ENCODE measurements at places on chromosomes 13 and 19.

DNA sequence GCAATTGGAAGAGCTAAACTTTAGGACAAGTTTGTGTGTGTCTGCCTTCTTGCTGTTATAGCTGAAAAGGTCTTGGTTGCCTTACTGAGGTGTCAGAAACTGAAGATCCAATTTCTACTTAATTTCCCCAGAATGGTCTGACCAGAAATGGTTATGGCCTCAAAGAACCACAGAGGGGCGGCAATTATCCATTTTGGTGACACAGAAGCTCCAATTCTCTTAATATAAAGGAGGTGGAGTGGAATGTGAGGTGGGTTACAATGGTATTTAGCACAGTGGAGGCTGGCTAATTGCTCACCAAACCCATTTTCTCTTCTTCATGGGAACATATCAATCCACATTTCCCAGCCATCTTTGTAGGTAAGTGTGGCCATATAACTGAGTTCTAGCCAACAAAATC, 1157.2 kb downstream of the OLFM4 start:
- no peak for DNase-seq

DNA sequence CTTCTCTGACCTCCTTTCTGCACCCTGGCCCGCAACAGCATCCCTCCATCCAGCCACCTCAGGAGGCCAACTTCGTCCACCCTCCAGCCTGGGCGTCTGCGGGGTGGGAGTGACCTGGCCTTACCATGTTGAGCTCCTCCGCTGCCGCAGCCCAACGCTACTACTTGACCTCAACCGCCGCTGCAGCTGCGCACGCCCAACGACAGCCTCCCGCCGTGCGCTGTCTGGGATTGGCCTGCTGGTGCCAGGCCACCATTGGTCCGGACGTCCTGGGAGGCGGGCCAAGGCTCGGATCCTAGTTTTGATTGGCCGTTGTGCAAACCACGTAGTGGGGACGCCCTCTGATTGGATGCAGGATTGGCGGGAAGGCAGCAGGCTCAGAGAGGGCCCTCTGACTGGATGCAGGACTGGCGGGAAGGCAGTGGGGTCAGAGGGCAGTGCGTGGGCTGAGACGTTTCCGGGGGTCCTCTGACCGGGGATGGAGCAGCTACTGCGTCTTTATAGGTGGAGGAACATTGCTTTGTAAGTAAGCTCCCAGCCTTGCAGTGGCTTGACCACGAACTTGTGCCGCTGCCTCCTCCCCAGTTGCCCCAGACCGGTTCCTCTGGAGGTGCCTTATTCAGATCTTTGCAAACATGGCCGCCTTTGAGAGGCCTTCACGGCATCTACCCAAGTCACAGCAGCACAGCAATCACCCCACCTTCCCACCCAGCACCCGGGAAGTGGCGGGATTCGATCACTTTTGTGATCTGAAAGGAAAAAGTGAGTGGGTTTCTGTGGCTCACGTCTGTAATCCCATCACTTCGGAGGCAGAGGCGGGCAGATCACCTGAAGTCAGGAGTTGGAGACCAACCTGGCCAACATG, at the start of gene TUBA3C:
Gene TUBA3C (minus strand): TSS at position 204 of the 865 bp plus-strand sequence. CDS start 77 bp downstream, at position 127.
- DNase-seq: no peak

DNA sequence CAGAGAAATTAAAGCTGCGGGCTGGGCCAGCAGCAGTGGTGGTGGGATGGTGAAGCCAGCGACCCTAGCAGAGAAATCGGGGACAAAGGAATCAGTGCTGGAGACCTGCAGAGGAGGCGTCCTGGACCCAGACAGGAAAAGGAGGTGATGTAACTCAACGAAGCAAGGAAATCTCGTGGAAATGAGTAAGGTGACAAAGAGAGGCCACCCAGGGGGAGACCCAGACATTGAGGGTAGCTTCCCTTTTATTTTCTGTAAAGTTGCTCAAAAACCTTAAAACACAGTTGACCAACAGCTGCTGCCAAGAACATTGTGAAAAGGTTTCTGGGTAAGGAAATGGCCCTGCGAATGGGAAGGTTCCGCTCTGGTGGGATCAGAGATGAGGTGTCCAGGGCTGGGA, 13.3 kb upstream of the RETN start:
- no peak for DNase-seq

GRCh38 chr13:99489028-99489427, 12.2 kb upstream of the TM9SF2 start:
- no peak for DNase-seq

DNA sequence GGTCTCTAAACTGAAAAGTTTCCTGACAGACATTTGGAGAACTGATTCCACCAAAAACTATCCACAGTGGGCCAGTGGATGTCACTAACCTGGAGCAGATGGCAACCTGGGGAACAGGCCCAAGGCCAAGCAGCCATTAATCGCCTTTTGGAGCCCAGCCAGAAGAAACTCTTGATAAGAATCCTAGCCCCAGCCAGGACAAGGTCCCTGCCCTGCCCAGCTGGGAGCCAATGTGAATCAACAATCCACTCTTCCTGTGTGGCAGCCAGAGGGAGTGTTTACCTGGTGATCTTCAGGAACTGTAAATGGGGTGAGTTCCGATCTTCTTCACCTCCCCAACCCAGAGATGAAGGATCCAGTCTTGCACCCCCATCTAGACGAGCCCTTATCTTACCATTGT, 14.5 kb upstream of the IGSF23 start:
- no peak for DNase-seq

DNA sequence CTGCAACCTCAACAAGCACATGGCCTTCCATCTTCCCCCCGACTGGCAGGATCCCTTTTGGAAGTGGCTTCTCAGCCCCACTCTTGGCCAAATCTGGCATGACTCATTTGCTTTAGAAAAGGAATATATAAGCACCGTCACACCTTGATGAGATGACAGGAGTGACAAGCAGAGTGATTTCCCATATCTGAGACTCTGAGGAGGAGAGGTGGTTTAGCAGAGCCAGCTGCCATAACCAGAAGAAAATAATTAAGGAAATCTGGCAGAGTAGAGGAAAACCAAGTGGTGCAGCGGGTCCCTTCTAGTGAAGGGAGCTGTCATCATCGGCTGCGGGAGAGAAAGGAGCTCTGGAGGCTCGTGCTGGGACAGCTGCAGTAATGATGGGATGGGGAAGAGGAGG, 27.5 kb upstream of the KCTD15 start:
- DNase-seq: no peak

DNA sequence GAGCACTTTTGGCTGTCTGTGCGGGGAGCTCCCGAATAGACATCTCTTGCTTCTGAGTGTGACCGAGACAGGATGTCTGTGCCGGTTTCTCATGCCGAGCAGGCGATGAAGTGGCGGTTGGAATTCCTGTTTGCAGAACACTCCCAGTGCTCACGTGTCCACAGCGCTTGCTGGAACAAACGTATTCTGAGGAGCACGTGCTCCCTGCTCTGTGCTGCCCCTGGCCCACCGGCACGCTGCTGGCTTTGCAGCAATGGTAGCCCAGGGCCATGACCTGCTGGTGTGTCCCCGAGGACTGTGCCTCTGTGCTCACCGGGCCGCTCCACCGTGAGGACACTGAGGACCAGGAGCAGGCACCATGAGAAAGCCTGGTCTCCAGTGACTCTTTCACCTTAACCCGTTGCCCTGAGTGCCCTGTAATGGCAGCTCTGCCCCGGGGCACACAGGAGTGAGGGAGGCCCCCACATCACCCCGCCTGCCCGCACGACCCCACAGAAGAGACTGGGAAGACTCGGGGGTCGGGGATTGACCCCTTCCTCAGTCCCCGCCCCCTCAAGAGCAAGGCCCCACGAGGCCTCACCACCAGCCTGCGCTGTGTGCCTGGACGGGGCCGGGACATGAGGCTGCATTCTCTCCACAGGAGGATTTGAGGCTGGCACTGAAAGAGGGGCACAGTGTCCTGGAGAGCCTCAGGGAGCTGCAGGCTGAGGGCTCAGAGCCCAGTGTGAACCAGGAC, 40.0 kb upstream of the F7 start:
- DNase-seq: no peak

DNA sequence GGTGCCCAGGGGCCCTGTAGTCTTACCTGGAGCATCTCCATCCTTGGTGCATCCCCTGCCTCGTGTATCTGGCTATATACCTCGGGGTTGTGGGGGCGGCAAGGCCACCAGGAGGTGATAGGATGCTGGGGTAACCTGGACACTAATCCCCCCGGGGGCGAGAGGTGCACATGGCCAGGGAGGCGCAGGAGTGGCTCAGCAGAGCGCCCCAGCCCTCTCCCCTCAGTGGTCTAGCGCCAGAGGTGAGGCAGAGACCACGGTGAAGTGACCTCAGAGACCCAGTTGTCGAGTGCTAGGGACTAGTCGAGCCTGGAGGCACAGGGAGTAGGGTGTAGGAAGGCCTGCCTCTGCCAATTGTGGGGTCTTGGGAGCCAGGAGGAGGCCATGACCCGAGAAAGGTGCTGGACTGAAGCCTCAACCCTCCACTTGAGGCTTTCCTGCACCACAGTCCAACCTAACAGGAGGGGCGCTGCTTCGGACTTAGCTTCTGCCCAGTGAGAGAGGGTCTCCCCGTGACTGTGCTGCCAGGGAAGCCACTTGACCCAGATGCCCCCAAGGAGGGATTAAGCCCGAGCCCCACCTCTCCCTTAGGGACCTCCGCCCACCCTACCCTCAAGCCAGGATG, at the start of gene LHB:
Gene LHB (minus strand): TSS at position 51 of the 625 bp plus-strand sequence. CDS start 10 bp downstream, at position 41.
- DNase-seq: no peak

DNA sequence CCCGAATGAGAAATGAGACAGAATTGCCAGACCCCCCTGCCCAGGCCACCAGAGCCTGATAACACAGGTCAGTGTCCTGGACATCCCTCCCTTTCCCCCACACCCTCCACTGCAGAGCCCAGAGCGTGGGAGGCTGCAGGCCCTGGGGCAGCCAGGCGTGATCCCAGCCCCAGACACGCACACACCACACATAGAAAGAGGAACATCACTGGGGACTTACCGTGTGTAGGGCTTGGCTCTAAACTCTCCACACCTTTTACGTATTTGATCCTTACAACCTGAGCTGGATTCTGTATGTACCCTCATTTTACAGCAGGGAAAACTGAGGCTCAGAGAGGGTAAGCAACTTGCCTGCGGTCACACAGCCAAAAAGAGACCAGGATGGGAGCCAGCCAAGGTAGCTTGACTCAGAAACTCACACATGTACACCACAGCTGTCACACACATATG, 334 bp upstream of the ANGPTL6 start:
- DNase-seq: no peak

GRCh38 chr13:72781451-72782439, at the start of the genes DIS3 and PIBF1:
TSS of gene DIS3 (minus strand) at chr13:72781900. CDS start at chr13:72781832, 68 bp downstream.
TSS of gene PIBF1 (plus strand) at chr13:72782133. CDS start at chr13:72783470, 1,337 bp downstream.
- peak; percentile 96 for DNase-seq

DNA sequence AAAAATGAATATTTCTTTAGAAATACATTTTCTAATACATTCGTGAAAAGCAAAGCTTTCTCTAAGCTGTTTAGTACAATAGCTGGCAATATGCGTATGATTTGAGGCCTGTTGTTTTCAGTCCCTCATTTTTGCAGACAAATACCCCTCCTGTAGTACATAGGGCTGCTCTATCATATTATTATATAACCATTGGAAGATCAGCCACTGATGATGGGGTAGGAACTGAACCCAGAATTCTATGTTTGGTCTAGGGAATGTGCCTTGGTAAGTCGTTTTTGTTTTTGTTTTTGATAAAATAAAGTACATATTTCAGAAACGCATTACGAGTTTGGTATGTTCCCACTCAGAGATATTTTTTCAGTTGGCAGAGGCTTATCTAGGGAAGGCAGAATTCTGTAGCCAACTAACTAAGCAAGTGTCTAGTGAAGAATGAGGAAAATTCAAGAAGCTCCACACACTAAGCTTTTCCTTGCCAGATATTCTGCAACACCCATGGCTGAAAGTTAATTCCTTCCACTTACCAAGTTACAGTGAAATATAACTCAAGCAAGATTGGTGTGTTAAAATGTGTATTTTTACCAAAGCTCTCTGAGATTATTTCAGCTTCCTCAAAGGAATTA, 656.9 kb upstream of the MIR17HG start:
- DNase-seq: no peak

- no peak for DNase-seq
These were observed 19.5 kb downstream of the N4BP2L1 start for GRCh38 chr13:32408296-32409000.

- no peak for DNase-seq
These were observed 91.7 kb downstream of the FAM216B start for GRCh38 chr13:42873081-42873480.

GRCh38 chr19:17469481-17470067, 750 bp upstream of the SLC27A1 start:
- DNase-seq: peak; percentile 84

GRCh38 chr19:5934069-5934401, 20.0 kb downstream of the CAPS start:
- no peak for DNase-seq

DNA sequence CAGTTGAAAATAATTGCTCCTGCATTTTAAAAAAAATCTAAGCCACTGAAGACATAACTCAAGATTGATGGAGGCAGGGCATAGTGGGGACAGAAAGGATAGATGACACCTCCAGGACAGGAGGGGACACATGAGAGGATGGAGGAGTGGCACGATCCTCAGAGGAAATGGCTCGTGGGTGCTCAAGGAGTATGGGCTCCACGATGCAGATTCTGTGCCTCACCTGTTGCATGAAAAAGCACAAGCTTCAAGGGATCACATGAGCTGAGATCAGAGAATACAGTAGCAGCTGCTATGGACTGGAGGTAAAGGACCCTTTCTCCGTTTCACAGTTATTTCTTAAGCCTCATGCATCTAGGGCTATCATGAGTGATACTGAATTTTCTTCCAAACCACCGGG, 69.7 kb upstream of the KL start:
- no peak for DNase-seq

DNA sequence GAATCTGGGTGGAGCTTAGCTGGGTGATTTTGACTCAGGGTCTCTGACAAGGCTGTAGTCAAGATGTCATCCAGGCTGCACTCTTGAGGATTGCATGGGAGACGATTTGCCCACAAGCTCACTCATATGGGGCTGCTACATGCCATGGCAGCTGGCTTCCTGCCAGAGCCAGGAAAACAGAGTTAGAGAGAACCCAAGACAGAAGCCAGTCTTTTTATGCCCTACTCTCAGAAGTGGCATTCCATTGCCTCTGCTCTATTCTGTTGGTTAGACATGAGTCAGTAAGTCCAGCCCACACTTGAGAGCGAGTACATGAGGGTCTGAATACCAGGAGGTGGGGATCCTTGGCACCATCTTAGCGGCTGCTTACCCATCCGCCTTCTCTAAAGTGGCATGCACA, 9.5 kb downstream of the POLR1D start:
- DNase-seq: no peak

DNA sequence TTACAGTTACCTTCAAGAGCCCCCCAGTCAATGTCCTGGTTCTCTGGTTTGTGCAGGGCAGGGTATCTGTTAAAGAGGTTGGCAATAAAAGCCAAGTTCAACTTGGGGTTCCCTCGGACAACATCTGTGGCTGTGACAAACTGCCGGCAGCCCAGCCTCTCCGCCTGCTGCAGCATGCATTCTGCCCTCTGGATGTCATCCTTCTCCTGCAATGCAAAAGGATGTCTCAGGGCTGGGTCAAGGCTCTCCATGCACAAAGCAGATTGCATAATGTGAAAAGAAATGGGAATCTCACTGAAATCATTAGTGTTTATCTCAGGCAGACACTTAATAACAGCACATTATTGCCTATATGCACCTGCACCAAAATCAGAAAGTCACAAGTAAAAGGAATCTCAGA, 35.1 kb downstream of the LCP1 start:
- DNase-seq: no peak

GRCh38 chr13:52454459-52454819, 839 bp upstream of the CKAP2 start:
- DNase-seq: peak; percentile 8
